ENCODE measurements at places on chromosomes 7 and 10.

GRCh38 chr7:1418505-1419309, 40.6 kb downstream of the MICALL2 start:
- DNase-seq: no peak

DNA sequence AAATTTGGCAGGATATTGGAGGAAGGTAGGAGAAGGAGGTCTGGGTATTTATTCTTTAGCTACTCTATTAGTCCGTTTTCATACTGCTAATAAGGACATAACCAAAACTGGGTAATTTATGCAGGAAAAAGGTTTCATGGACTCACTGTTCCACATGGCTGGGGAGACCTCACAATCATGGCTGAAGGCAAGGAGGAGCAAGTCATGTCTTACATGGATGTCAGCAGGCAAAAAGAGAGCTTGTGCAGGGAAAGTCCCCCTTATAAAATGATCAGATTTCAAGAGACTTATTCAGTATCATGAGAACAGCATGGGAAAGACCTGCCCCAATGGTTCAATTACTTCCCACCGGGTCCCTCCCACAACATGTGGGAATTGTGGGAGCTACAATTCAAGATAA, 1.9 kb upstream of the INMT start:
- no peak for DNase-seq

GRCh38 chr10:13712837-13713581, 126.2 kb downstream of the PRPF18 start:
- DNase-seq: peak; percentile 94

GRCh38 chr7:134802762-134803161, 23.3 kb downstream of the CALD1 start:
- no peak for DNase-seq

GRCh38 chr7:3649678-3650440, 348.8 kb downstream of the SDK1 start:
- DNase-seq: no peak

GRCh38 chr7:100839361-100839760, 12.0 kb upstream of the EPHB4 start:
- DNase-seq: no peak

GRCh38 chr7:22291977-22292376, 65.0 kb downstream of the RAPGEF5 start:
- DNase-seq: no peak

GRCh38 chr10:102523250-102524029, 19.7 kb downstream of the SUFU start:
- peak; percentile 85 for DNase-seq

DNA sequence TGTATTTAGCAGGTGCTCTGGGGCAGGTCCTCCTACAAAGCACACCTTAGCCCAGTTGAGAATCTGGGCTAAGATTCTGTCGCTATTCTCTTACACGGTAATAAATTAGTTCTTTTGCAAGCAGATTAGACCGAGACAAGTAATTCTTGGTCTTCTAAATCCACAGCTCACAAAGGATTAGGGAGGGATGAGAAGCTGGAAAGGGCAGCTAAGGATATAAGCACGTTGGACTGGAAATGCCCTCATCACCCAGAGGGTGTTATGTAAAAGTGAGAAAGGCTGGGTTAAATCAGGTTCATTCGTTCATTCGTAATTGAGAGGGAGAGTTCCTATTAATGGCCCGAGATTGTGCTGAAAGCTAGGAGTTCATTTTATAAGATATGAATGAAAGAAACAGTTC, 41.8 kb downstream of the PFKFB3 start:
- DNase-seq: peak; percentile 41

DNA sequence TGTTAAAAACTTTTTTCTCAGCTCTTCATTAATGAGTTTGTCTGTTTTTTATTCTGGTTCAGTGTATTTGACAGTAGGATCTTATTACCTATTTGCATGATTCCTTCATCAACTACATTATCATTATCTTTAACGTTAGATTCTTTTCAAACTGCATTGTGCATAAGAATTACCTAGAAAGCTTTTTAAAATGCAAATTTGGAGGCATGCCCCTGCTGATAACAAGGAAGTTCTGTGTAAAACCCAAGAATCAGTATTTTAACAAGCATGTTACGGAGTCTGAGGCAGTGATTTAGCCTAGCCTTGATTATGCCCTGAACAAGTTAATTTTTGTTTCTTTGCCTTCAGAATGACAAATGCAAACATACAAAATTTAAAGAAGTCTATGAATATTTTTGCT, 14.2 kb downstream of the AHR start:
- DNase-seq: no peak

GRCh38 chr7:75953931-75954330, 39.0 kb downstream of the POR start:
- no peak for DNase-seq

- DNase-seq: no peak
Observed at GRCh38 chr10:107585630-107586029, 421.1 kb upstream of the SORCS1 start.

DNA sequence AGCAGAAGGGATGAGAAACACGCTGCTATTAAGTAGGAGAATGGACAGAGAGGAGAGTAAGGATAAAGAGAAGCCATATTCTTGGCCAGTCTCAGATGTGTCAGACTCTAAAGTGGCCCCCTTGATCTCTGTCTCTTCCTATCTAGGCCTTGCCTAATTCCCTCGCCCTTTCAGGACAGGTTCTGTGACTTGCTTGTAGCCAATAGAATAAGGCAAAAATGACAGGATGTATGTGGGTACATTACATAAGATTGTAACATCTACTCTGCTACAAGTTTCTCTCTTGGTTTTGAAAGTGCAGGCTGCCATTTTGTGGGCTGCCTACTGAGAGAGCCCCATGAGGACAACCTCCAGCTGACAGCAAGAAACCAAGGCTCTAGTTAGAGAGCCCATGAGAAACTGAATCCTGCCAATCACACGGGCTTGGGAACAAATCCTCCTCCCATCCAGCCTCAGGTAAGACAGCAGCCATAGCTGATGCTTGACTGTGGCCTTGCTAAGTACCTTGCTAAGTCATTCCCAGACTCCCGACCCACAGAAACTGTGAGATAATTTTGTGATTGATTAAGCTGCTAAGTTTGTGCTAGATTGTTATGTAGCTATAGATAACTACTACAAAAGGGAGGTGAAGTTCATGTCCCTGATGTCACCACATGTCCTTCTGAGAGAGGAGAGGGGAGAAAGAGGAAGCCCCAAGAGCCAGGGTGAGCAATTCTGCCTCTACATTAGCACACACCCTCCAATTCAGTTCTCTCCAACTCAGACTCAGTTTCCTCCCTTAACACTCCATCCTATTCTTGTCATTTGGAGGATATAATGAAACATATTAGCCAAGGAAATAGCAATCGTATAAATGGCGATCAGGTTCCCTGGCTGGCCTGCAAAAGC, 185.5 kb downstream of the SGMS1 start:
- no peak for DNase-seq

DNA sequence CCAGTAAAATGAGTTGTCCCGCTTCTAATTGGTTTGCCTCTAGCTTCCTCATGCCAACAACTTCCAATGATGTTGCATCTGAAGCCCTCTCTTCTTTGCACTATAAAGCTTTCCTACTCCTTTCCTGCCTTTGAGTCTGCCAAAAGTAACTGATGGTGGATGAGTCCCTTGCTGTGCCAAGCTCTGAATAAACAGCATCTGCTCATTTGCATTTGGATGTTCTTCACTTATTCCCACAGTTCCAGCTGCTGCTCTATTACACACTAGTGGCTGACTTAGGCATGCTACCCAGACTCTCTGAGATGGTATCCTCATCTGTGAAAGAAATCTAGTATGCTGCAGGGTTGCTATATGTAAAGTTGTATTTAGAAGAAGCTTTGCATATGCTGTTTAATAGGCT, 24.9 kb downstream of the SFR1 start:
- DNase-seq: no peak

DNA sequence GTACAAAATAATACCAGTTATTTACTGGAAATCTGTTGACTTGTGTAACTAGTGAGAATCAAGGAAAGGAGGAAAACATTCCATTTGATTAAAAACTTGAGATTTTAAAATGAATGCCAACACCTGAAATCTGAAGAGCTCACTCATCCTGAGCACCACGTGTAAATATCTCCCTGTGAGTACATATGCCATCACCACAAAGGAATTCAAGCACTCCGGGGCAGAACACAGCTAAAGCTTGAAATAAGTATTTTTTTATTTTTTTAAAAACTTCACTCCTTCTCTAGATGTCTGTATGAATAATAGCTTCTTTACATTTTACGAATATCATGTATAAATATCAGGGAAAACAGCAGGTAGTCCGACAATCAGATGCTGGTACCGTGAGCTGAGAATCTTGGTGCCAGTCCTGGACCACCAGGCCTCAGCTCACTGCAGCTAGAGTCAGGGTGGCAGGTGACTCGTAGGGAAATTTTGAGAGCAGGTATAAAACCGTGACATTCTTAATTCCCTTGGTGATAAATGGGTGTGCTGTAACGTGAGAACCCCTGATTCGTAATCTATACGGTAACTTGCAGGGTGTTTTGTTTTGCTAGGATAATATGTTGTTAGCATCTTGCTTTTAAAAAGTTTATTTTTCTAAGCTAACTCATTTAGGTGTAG, 12.7 kb downstream of the LMTK2 start:
- peak; percentile 88 for DNase-seq

DNA sequence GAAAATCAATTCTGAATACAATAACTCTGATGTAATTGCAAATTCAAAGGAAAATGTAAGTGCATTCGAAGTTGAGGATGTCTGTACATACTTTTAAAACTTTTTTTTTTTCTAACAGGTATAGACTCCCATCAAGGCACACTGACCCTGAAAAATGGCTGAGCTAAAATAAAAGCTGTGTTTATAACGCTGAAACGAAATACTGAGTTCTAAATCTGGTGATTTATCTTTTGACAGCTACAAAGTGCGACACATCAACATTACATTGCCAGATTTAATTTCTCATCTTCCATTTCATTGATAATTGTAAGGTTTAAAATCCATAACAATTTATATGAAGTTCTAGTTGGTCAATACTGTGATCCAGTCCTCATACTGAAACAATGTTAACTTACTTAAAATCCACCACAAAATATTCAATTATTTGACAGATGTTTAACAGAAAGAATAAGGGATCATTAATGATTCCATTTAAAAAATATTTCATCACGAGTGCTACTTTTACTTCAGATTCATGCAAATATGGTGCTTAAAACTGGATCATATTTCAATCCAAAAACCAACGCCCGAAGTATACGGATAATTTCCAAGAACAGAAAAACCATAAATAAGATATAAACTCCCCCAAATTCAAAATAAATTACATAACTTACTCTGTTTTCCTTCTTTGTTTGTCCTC, 1.4 kb downstream of the RAB11FIP2 start:
- no peak for DNase-seq

DNA sequence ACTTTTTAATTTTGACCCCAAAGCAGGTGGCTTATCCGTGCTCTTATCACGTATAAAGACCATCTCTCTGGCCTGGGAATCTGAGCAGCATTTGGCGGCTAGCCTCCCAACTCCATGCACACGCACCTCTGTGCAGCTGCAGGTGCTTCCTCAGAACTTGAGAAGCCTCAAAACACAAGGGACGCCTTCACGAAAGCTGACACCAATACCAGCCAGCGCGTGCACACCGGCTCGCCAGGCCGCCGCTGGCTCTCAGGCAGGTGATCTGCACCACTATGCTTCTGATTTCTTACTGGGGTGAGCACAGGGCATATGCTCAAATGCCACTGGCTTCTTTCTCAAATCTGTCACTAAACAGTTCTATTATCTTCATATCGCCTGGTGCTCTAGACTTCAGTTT, 145.0 kb downstream of the PARD3 start:
- DNase-seq: no peak

DNA sequence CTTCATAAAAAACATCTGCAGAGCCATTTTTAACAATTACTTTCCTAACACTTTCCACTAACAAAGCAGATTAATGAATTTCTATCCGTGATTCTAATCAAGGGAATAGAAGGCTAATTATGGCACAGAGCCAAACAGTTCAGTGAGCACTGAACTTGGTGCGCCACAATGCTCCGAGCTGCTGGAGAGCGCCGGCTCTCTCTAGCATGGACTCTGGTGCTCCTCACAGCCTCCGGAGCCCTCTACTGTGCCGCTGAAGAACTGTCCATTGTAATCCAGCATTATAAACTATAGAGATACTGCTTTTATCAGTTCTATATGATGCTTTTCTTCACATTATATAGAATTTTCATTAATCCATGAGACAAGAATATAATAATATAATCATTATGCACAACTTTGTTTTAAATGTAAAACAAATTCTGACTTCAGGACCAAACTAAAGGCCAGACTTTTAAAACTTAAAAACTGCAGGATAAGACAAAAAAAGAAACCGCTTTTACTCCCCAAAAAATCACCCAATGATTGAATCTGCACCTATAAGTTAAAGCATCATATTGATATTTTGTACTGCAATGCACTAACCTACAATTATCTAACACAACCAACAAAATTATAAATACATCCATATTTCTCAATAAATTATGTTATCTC, 123.6 kb downstream of the RNF32 start:
- peak; percentile 41 for DNase-seq

- no peak for DNase-seq
Observed at GRCh38 chr7:1719913-1720312, 49.8 kb downstream of the ELFN1 start.

GRCh38 chr10:82661701-82662100, 786.7 kb downstream of the NRG3 start:
- DNase-seq: no peak

GRCh38 chr10:113992471-113993011, 51.1 kb upstream of the ADRB1 start:
- DNase-seq: no peak

- DNase-seq: peak; percentile 98
Observed at GRCh38 chr10:80535671-80536360, 1.9 kb upstream of the SH2D4B start.

DNA sequence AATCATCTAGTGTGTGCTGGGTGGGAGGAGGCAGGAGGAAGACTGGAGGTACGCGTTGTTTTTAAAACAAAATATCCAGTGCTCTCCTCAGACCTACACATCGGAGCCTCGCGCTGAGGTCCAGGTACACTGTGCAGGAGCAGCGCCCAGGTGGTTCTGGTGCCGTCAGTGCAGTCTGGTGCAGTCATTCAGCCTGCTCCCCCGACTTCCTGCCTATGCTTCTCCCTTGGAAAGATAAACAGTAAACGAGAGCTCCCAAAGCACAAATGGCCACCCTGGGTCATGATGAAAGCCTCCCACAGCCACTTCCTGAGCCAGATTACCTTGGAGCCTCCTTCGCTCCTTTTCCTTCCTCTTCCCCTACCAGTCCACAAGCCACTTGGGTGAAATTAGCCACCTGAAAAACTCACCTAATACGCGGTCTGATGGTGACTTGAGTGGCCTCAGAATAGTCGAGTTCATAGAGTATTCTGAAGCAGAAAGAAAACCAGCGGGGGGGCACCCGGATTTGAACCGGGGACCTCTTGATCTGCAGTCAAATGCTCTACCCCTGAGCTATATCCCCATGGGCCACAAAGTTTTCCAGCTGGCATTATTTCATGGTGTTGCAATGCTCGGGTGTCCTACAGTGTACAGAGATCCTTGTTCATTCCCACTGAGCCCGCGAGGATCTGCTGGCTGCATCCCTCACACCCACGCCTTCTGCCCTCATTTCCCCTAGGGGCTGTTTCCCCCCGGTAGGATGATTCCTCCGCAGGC, 82.5 kb downstream of the ZNF467 start:
- DNase-seq: peak; percentile 92

- no peak for DNase-seq
Observed at GRCh38 chr10:8591640-8592039, 537.2 kb downstream of the GATA3 start.

Measured in osteoblast (primary cell).